Inflammatory macrophage (primary cell): ENCODE measurements at places on chromosomes 1 and 21.

DNA sequence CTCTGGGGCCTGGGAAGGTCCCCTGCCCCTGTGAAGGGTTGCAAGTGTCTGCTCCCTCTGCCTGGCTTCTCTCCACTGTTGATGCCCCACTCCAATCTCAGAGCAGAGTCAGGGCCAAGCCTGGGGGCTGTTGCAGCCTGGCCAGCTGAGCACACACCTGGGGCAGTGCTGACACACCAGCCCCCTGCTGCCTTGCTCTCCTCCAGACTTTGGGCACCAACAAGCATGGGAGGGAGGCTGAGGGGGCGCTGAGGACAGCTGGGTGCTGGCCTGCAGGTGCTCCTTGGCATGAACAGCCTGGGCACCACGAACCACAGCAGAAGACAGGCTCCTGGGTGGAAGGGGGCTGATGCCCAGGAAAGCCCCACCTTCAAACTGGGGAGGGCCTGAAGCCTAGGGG lies 9.6 kb upstream of the MTR start:
- no peak for DNase-seq

- DNase-seq: no peak
Observed at GRCh38 chr1:24899581-24900485, 30.2 kb downstream of the RUNX3 start.

DNA sequence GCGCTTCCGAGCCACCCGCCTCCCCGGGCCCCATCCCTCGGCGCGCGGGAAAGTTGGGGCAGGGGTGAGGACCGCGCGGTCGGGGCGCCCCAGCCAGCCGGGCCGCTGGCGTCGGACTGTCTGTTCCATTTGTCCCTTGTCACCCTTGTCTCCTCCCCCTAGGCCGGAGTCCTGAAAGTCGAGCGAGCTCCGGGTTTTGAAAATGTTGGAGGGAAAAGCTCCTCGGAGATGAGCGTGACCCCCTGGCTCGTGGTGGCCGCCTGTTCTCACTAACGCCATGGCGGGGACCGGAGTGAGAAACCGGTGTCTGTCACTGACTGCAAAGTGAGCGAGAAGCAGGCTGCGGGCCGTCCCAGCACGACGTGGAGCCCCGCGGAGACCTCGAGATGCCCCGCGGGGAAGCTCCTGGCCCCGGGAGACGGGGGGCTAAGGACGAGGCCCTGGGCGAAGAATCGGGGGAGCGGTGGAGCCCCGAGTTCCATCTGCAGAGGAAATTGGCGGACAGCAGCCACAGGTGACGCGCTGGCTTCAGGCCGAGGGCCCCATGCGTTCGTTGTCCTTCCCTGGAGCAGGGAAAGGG lies 491 bp downstream of the PER3 start:
- DNase-seq: no peak

- DNase-seq: no peak
Observed at GRCh38 chr1:116382321-116382720, 9.3 kb downstream of the ATP1A1 start.

- DNase-seq: peak; percentile 45
Observed at GRCh38 chr1:33088119-33088906, 7.4 kb downstream of the AZIN2 start.

DNA sequence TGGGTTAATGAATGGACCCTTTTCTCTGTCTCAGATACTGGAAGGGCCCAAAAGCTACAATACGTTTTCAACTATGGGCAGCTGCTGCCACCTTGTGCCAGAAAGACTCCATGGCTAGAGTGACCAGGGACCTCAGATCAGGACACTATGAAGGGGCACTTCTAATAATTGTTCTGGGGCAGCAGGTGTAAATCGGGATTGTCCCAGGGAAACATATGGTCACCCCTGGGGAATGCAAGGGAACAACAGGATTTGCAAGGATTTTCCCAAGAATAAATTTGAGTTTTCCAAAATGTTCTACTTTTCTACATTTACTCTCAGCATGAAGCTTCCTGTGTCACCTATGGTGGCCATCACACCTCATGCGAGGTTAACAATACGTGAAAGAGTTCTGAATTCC lies 12.0 kb upstream of the FCAMR start:
- DNase-seq: peak; percentile 78

- DNase-seq: peak; percentile 53
Observed at GRCh38 chr1:202576816-202577215, 133.4 kb downstream of the SYT2 start.

DNA sequence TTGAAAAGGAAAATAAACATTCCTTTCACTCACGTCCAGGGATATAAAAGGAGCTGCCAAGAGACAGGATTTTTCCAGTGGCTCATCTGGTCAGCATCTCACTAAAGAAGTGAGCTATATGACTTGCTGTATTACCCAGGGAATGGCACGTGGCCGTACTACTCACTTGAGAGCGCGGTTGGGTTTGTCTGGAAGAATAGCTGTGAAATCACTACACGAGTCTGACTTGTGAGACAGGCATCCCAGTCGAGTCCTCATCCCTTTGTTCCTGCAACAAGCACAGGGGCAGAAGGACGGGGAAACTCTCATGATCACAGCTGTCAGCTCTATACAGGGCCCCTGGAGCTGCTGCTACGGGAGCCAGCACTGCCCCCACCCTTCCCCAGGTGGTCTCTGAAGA lies 17.7 kb downstream of the RGS8 start:
- DNase-seq: no peak

- no peak for DNase-seq
Observed at GRCh38 chr1:14055442-14056223, 355.6 kb downstream of the PRDM2 start.

GRCh38 chr1:154468535-154469250 lies 33.3 kb upstream of the TDRD10 start:
- DNase-seq: no peak

DNA sequence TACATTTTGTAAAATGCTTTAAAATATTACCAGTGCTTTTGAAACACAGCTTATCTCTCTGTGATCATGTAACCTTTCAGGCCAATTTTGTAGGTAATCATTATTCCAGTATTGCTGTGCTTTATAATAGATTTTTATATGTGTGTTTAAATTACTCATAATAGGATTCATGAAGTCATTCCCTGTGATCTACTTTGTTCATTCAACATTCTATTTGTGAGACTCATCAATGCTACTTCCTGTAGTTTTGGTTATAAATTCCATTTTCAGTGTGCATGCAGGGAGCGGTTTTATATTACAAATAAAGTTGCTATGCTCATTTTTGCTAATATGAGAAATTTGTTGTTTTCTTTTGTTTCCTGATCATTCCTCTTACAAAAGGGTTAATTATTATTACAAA lies 4.1 kb upstream of the OR2M5 start:
- no peak for DNase-seq

DNA sequence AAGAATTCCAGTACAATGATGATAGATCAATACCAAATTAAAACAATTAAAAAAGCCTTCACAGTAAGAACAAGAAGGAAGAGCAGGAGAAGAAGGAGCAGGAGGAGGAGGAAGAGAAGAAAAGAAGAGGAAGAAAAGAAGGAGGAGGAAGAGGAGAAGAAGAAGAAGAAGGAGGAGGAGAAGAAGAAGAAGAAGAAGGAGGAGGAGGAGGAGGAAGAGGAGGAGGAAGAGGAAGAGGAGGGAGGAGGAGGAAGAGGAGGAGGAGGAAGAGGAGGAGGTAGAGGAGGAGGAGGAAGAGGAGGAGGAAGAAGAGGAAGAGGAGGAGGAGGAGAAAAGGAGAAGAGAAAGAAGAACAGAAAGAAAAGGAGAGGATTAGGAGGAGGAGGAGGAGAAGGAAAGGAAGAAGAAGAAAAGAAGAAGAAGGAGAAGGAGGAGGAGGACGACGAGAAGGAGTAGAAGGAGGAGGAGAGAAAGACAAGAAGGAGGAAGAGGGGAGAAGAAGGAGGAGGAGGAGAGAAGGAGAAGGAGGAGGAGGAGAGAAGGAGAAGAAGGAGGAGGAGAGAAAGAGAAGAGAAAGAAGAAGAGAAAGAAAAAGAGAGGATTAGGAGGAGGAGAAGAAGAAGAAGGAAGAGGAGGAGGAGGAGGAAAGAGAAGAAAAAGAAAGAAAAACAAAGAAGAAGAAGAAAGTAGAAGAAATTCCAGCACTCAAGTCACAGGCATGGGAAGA lies 68.5 kb upstream of the GRIK3 start:
- DNase-seq: no peak

DNA sequence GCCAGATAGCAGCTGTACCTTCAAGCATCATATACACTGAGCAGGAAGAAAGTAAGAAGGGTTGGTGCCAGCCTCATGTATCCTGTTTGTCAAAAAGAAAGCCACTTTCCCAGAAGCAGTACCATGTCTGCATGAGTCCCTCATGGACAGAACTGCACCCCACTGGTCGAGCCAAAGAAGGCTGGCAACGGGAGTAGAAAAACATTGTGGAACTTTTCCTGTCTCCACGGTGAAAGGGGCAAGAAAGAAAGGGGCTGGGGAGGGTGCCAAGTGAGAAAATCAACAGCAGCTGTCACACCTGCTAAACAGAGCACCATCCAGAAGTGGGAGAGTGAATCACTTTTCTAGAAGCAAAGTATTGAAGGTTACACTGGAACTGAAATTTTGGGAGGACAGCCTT lies 621.7 kb downstream of the LMO4 start:
- DNase-seq: no peak

DNA sequence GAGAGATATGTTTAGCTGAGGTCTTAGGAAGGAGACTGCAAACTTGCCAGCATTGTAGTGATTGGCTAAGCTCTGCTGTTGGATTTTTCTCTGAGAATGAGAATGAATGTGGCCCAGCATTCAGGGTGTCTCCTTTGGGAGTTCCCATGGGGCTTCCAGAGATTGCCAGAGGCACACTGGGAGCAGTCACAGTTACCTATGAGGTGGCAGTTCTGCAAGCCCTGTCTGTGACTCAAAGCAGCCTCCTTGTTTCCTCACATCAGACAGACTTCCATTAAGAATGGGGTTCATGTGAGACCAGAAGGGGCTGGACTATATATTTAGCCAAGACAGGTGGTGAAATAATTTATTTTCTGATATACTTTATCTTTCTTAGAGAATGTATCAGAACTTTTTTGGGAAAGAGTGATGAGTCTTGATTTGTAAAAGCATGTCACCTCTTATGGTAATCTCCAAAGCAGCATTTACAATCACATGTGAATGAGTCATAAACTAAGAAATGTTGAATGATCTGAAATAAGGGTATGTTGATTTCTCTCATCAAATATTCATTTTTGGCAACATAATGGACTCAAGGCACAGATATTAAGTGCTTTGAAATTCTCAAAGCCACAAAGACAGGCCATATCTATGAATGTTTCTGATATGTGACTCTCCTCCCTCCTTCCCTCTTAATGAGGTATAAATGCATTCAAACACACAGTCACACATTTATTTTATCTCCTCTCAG lies 9.5 kb upstream of the SLC19A2 start:
- DNase-seq: no peak

- DNase-seq: no peak
Observed at GRCh38 chr1:153262070-153262366, 2.5 kb downstream of the LORICRIN start.

GRCh38 chr1:224791362-224791941 lies 138.0 kb upstream of the DNAH14 start:
- peak; percentile 65 for DNase-seq

- no peak for DNase-seq
Observed at GRCh38 chr1:183087001-183087400, 63.8 kb downstream of the LAMC1 start.

DNA sequence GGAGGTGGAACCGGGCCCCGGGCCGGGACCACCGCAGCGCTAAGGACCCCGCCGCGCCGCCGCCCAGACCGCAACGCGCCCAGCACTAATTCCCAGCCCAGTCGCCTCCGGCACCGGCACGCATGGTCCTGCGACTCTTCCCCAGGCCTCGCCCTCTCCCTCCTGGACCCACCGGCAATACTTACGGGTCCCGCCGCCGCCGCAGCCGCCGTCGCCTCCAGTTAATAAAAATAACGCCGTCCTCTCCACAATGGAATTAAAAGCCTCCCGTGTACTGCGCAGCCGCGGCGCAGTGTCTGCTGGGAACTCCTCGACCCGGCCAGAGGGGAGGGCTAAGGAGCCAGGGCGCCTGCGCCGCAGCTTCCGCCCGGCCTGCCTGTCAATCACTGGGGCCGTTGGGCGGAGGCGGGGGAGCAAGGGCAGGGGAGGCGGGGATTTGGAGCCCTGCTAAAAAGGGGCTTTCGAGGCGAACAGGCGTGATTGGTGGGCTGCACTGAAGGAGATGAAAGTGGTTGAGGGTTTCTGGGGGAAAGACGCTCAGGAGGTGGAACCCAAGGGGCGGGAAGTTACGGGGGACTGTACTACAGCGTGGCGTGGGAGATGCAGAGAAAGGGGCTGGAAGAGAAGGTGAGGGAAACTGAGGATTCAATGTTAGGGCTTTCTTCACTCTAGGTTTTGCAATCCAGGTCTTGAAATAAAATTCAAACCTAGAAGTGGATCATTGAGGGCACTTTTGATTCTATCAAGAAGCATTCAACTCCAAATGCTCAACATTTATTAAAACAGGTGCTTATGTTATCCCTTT lies at the start of gene ZNF281:
ZNF281 (minus strand) TSS at position 276 of the 805 bp plus-strand sequence. CDS start 331 bp downstream, outside the sequence.
- peak; percentile 94 for DNase-seq

- DNase-seq: no peak
Observed at GRCh38 chr1:169648709-169649108, 18.8 kb upstream of the SELP start.

GRCh38 chr1:211715971-211716370 lies 40.5 kb upstream of the NEK2 start:
- no peak for DNase-seq

DNA sequence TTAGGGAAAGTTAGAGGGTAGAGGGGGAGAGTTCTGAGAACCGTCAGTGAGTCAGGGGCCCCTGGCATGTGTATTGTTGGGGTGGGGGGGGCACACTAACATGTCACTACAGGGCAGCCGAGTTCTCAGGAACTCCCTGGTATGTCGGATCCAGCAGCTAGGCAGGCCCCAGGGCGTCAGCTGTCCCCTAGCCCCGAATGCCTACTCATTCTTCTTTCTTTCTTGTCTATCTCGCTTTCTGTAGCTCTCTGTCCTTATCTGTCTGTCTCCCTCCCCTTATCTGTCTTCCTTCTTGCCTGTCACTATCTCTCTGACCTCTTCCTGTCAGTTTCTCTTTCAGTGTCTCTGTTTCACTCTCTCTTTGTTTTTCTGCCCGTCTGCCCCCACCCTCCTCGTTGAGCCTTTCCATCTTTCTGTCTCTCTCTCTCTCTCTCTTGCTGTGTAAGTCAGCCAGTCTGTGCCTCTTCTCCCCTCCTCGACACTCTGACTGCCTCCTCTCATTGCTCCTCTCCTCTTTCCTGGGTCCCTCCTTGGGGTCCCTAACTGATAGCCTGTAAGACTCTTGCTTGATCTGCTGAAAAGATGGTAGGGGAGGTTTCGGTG lies 2.4 kb downstream of the NTRK1 start:
- no peak for DNase-seq

DNA sequence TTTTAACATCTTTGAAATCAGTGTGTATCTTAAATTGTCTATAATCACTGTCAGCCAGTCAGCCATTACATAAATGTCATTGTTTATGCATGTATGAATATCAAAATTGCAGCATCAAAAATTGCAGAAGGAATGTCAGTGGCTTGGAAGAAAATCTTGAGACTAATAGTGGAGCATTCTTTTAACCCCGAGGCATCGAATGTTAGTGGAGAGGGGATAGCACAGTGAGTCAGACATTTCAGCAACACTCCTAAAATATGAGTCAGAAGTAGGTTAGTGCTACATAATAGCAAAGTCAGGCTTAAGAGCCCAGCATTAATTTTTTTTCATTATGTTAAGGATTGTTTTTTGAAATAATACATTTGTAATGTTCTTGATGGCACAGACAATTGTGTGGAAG lies 45.5 kb downstream of the SNRPE start:
- no peak for DNase-seq

GRCh38 chr1:60890664-60891063 lies 191.7 kb upstream of the NFIA start:
- DNase-seq: peak; percentile 74
